Esophagus mucosa (tissue), 1 donor: ENCODE measurements at places on chromosomes 2 and 18. TPM values are rescaled to one million over a fixed set of nuclear protein-coding genes. Genes with fewer than 3 reads are reported as not detected.

DUSP28 gene
- 3.7 TPM for total RNA-seq

SPRED2 gene
- 12.8 TPM for total RNA-seq

CD226 gene
- 0.44 TPM for total RNA-seq

RAX gene
- total RNA-seq, result not detected

ACTR1B gene
- 40.3 TPM for total RNA-seq

IL1B gene
- 4.1 TPM for total RNA-seq
